ENCODE measurements at places on chromosomes 3 and 15.

- DNase-seq, result no peak
Observed at GRCh38 chr3:26715431-26715830, 92.9 kb downstream of the LRRC3B start.

GRCh38 chr3:191301017-191301416 lies 28.2 kb upstream of the CCDC50 start:
- peak; percentile 16 for DNase-seq

DNA sequence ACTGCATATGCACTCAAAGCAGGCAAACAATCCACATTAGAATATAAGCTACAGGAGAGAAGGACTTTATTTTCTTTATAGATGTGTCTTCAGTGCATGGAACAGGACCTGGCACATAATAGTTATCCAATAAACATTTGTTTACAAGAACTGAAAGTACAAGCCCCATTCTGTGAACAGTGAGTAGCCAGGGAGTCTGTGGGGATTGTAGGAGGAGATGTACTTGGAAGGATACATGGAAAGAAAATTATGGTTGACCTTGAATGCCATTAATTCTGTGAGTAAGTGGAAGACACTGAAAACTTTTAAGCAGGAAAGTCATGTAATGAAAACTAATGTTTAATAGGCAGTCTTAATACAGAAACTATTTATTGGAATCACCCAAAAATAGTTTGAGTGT lies 28.3 kb downstream of the MASP1 start:
- DNase-seq, result no peak

- peak; percentile 62 for DNase-seq
Observed at GRCh38 chr15:83062768-83063180, 4.3 kb downstream of the BTBD1 start.

DNA sequence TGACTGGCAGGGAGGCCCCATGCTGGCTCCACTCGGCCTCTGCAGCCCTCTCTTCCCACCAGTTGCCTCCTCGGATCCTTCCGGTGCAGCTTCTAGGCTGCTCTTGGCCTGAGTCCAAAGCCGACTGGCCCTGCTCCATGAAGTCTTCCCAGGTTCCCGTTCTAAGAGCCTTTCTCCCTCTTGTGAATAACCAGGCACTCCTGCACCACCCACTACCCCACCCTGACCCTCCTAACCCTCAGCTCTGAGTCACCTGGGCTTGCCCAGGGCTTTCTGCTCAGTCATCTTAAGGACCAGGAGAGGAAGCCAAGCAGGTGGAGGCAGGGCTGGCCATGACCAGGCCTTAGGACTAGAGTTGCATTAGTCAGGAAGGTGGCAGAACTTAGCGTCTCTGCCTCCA lies 28.1 kb upstream of the CNBP start:
- DNase-seq, result peak; percentile 53

- DNase-seq, result peak; percentile 66
Observed at GRCh38 chr3:113055201-113055600, 64.4 kb downstream of the GTPBP8 start.

GRCh38 chr15:64455961-64456371 lies 4.4 kb upstream of the ZNF609 start:
- peak; percentile 56 for DNase-seq

Data from CD14-positive monocyte (primary cell).